ENCODE measurements at places on chromosomes 6 and 20.

DNA sequence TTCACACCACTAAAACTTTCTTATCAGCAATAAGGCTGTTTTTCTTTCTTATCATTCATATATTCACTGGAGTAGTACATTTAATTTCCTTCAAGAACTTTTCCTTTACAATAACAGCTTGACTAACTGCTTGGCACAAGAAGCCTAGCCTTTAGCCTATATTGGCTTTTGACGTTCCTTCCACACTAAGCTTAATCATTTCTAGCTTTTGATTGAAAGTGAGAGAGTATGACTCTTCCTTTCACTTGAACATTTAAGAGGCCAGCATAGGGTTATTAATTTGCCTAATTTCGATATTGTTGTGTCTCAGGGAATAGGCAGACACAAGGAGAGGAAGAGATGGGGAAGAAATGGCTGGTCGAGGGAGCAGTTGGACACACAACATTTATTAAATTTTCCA is 23.6 kb downstream of the THEMIS start:
- DNase-seq: no peak
- peaks cover 3% of the 10 kb centered on the region for H3K27me3 ChIP-seq
- H3K4me3 ChIP-seq: no peak overlapping the region
- no peaks in the 10 kb centered on the region for H3K36me3 ChIP-seq

DNA sequence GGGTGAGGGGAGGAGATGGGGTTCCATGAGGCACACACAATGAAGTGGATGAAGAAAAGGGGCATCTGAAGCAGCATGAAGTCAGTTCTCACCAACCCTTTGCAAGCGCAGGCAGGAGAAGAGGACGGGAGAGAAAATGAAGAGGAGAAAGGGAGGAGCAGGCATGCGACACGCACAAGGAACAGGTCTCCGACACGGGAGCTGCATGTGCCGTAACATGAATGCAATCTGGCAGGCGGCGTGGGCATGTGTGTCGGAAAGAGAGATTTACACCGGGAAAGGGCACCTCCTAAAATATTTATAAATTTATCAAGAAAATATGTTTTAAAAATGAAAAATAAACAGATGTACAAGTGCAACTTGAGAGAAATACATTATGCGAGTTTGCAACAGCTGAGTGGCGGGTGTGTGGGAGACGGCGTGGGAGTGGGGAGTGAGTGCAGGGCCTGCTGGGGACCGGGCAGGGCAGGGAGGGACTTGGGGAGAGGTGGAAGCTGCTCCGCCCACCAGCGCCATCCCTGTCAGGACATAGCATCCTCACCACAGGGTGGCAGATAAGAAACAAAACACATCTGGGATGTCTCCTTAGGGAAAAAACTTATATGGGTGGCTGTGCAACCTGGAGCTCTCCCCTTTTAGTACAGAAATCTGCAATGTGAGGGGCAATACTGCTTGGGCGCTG is 40.6 kb downstream of the GJA10 start:
- H3K4me1 ChIP-seq: peaks cover 17% of the 10 kb centered on the region
- no peak for DNase-seq
- H3K36me3 ChIP-seq: peaks cover 33% of the 10 kb centered on the region
- peaks cover 8% of the 10 kb centered on the region for H3K27me3 ChIP-seq

- H3K27me3 ChIP-seq: peaks cover 2% of the 10 kb centered on the region
- peak overlapping the region; percentile 87 for H3K27ac ChIP-seq
- no peak for DNase-seq
- peaks cover 17% of the 10 kb centered on the region for H3K36me3 ChIP-seq
- H3K4me3 ChIP-seq: no peak overlapping the region
- no peaks in the 10 kb centered on the region for H3K4me1 ChIP-seq
Observed at GRCh38 chr6:5580736-5581581, 319.6 kb downstream of the FARS2 start.

DNA sequence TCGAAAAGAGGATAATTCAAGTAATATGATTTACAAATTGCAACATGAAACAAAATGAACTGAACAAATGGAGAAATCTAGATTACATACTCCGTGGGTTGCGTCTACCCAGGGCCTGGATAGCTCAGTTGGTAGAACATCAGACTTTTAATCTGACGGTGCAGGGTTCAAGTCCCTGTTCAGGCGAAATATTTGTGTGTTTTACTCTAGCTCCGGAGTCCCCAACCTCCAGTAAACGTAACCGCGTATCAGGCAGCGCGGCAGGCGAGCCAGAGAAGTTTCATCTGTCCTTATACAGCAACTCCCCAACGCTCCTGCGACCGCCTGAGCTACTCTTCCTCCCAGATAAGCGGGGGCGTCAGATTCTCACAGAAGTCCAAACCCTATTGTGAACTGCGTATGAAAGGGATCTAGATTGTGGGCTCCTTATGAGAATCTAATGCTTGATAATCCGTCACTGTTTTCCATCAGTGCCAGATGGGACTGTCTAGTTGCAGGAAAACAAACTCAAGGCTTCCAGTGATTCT is 176.1 kb downstream of the TRIM27 start:
- peaks cover 32% of the 10 kb centered on the region for H3K27me3 ChIP-seq
- H3K36me3 ChIP-seq: peaks cover 68% of the 10 kb centered on the region
- H3K4me1 ChIP-seq: peaks cover 32% of the 10 kb centered on the region
- peak; percentile 48 for DNase-seq
- H3K4me3 ChIP-seq: peak overlapping the region; percentile 75

GRCh38 chr6:21885532-21886114 is 292.1 kb downstream of the SOX4 start:
- peak; percentile 59 for DNase-seq
- H3K27ac ChIP-seq: no peak overlapping the region
- no peaks in the 10 kb centered on the region for H3K27me3 ChIP-seq
- H3K4me3 ChIP-seq: no peak overlapping the region
- no peaks in the 10 kb centered on the region for H3K4me1 ChIP-seq

- H3K4me3 ChIP-seq: no peak overlapping the region
- H3K36me3 ChIP-seq: no peaks in the 10 kb centered on the region
- no peaks in the 10 kb centered on the region for H3K27me3 ChIP-seq
- no peak for DNase-seq
- peaks cover 12% of the 10 kb centered on the region for H3K4me1 ChIP-seq
- H3K27ac ChIP-seq: no peak overlapping the region
Observed at GRCh38 chr6:131733376-131734016, 22.7 kb upstream of the CTAGE9 start.

- peak overlapping the region; percentile 27 for H3K27ac ChIP-seq
- no peaks in the 10 kb centered on the region for H3K4me1 ChIP-seq
- H3K36me3 ChIP-seq: peaks cover 68% of the 10 kb centered on the region
- DNase-seq: no peak
- H3K27me3 ChIP-seq: peaks cover 3% of the 10 kb centered on the region
Observed at GRCh38 chr6:4055420-4056041, 23.4 kb downstream of the FAM217A start.

GRCh38 chr6:106693418-106693817 is 64.0 kb downstream of the QRSL1 start:
- H3K4me1 ChIP-seq: peaks cover 26% of the 10 kb centered on the region
- no peak for DNase-seq
- no peak overlapping the region for H3K4me3 ChIP-seq
- peaks cover 4% of the 10 kb centered on the region for H3K27me3 ChIP-seq
- H3K36me3 ChIP-seq: no peaks in the 10 kb centered on the region

DNA sequence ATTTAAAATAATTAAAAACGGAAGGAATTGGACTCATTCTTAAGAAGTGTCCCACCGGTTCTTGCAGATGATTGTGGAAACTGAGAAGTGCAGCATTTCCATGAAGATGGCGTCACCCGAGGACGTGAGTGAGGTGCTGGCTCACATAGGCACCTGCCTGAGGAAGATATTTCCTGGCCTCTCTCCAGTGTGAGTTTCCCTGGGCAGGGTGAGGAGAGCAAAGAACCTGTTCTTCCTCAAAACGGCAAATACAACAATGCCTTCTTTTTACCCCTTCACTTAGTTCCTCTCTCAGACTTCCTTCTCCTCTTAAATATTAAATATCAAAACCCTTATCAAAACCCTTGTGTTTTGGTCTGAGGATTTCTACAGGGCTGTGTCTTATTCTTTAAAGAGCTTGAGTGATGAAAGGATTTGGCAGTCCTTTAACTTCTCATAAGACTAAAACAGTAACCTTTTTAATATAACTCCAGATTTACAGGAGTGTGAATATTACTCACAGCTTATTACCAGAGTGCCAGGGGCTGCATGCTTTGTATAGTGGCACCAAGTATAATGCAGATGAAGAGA is 156.3 kb downstream of the CARMIL1 start:
- no peaks in the 10 kb centered on the region for H3K36me3 ChIP-seq
- no peak overlapping the region for H3K27ac ChIP-seq
- H3K4me1 ChIP-seq: peaks cover 12% of the 10 kb centered on the region
- no peak overlapping the region for H3K4me3 ChIP-seq
- H3K27me3 ChIP-seq: no peaks in the 10 kb centered on the region

GRCh38 chr6:135722190-135722589 is 129.3 kb upstream of the PDE7B start:
- H3K36me3 ChIP-seq: no peaks in the 10 kb centered on the region
- no peak overlapping the region for H3K4me3 ChIP-seq
- no peak for DNase-seq
- H3K4me1 ChIP-seq: no peaks in the 10 kb centered on the region
- no peaks in the 10 kb centered on the region for H3K27me3 ChIP-seq

DNA sequence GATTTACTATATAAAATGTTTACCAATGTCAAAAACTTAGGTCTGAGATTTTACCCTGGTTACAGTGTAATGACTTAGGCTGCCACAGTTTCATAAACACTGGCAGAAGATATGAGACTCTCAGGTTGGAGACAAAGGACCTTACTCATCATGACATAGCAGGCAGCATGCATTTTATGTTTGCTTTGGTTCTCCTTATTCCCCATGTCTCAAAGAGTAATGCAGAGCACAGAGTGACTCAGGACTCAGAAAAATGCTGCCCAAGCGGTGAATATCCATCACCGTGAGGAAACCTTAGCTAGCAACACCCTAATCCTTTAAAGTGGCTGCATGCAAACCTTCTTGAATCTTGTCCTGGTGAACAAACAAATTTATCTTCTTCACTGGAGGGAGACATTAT is 112.1 kb upstream of the EYS start:
- no peak overlapping the region for H3K4me3 ChIP-seq
- no peaks in the 10 kb centered on the region for H3K27me3 ChIP-seq
- no peaks in the 10 kb centered on the region for H3K36me3 ChIP-seq
- H3K27ac ChIP-seq: no peak overlapping the region

DNA sequence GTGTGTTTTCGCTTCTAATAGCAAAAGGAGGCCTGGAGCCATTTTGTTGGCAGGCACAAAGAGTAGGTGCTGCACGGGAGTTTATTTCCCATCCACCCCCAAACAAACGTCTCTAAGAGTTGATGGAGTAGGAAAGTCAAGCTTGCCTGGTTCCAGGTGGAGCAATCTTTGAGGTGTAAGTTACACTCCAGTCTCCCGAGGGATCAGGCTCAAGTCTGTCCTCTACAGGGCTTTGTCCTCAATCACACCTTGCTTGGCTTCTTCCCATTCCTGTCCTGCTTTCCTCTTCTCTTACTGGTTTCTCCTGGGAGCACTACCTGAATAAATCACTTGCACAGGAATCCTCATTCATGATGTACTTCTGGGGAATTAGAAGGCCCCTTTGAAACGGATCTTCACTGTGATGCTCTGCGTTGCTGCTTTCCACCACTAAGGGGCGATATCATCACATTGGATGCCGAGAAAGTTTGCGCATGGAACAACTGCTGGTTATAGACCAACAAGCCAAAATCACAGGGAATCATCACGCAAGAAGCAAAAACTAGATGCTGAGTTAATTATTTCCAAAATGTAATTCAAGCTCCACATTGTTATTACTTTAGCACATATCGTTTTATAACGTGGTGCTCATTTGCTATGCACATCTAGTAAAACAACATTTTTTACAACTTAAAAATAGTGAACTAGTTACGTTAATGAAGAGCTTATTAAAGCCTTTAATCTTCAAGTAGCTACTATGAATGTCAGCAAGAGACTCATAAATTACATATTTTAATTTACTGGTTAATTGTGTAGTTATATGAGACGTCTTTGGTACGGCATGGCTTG is 156.8 kb downstream of the DNAH8 start:
- peaks cover 18% of the 10 kb centered on the region for H3K27me3 ChIP-seq
- H3K4me3 ChIP-seq: no peak overlapping the region
- no peaks in the 10 kb centered on the region for H3K36me3 ChIP-seq
- peaks cover 21% of the 10 kb centered on the region for H3K4me1 ChIP-seq

GRCh38 chr20:36128463-36129159 is 25.9 kb upstream of the EPB41L1 start:
- no peak overlapping the region for H3K27ac ChIP-seq
- H3K4me1 ChIP-seq: peaks cover 20% of the 10 kb centered on the region
- H3K4me3 ChIP-seq: no peak overlapping the region
- DNase-seq: no peak
- peaks cover 9% of the 10 kb centered on the region for H3K27me3 ChIP-seq

DNA sequence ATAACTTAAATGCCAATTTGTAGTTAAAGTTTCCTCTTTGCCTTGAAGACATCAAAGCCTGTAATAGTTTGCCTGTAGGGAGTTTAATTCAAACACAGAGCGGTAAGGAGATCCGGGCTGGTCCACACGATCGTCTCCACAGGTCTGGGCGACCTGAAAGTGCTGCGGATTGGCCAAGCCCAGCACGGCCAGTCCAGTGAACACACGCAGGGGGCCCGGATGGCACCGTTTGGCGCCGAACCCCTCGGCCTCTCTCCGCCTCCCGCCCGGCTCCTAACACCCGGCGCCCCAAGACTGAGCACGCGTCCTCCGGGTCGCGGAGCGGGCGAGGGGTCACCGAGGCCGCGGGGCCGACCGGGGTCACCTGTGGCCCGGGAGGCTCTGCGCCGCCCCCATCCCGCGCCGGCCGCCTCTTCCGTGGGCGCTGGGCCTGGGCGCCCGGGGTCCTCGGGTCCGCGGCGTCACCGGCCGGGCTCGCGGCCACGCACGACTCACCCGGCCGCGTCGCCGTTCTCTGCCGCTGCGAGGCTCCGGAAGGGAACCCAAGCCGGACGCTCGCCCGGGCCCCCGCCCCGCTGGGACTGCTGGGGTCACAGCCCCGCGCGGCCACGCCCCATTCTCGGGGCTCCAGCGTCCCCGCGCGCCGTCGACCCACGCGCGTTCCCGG is 481 bp downstream of the SERPINB6 start:
- H3K27me3 ChIP-seq: peaks cover 21% of the 10 kb centered on the region
- H3K4me3 ChIP-seq: peak overlapping the region; percentile 83
- H3K4me1 ChIP-seq: peaks cover 22% of the 10 kb centered on the region
- no peaks in the 10 kb centered on the region for H3K36me3 ChIP-seq
- no peak overlapping the region for H3K27ac ChIP-seq
- DNase-seq: peak; percentile 71

GRCh38 chr20:51492167-51493092 is 50.1 kb downstream of the NFATC2 start:
- H3K27ac ChIP-seq: peak overlapping the region; percentile 88
- peaks cover 67% of the 10 kb centered on the region for H3K4me1 ChIP-seq
- DNase-seq: no peak
- H3K27me3 ChIP-seq: peaks cover 15% of the 10 kb centered on the region

Measured in nephron progenitor cell (in vitro differentiated cells).